Forelimb muscle (tissue), 1 donor: ENCODE measurements at places on chromosomes 1 and 21.
A peak's percentile ranks its signal among the peaks of the same experiment; 100 is the strongest.

DNA sequence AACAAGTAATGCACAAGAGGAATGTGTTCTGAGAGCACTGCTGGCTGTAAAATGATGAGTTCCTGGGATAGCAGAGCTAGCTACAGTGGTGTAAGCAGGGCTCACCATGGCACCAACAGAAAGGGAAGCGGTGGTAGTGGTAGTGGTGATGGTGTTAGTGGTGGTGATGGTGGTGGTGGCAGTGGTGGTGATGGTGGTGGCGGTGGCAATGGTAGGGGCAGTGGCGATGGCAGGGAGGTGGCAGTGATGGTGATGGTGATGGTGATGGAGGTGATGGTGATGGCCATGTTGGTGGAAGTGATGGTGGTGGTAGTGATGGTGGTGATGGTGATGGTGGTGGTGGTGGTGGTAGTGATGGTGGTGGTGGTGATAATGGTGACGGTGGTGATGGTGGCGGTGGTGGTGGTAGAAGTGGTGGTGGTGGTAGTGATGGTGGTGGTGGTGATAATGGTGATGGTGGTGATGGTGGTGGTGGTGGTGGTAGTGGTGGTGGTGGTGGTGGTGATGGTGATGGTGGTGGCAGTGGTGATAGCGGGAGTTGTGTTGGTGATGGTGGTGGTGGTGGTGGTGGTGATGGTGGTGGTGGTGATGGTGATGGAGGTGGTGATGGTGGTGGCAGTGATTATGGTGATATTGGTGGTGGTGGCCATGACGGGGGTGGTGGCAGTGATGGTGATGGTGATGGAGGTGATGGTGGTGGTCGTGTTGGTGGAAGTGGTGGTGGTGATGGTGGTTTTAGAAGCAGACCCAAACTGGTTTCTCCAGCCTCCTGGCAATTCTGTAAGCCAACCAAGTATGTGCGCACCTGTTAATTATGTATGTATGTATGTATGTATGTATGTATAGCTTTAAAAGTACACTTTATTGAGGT, 254.1 kb downstream of the TRABD2B start:
- no peak for DNase-seq

DNA sequence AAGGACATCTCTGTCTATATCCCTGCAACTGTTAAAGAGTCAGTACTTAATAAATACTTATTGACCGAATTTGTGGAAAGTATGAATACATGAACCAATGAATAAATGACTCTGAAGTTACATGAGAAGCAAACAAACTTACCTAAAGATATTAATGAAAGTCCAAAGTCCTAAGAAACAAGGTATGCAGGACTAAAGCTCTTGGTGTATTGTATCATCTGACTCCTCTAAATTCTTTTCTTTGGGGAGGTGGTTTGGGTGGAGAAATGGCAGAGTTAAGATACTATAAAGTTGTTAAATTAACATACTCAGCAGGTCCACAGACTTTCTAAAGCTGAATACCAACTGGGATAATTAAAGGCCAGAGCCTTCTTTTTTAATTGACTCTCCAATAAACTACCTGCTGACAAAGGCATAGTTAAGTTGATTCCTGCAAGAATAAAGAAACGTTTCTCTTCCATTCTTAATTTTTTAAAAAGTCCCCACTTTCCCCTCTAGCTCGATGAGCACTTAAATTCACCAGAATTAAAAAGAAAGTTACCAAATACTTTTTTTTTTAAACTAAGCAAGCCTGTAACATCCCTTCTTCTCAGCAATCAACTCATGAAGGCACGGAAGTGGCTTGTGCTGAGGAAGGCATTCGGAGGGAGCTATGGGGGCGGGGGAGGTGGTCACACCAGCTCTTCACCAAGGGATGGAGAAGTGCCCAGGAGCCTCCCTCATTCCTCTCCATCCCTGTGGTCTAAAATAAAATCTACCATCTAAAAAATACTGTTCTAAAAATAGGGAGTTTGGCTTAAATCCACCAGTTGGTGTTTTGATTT, 61.1 kb downstream of the GADD45A start:
- DNase-seq = no peak

DNA sequence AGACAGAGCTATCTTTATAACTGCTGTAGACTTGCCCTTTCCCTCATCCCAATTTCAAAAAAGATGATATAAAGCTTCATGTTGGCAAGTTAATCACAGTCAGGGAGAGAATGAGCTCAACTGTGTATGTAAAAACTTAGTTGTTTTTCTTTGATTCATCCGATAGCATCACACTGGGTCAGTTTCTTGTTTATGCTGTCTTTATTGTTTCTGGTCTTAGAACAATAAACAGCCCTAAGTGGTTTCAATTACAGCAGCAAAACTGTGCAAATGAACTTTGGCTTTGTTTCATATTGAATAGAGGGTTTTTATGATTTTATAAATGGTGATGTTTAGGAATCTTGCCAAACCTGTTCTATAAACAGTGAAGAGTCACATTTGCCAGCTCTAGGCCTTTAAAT, 423.8 kb upstream of the CXADR start:
- DNase-seq = no peak

GRCh38 chr21:34802180-34802899, 133.5 kb downstream of the CLIC6 start:
- DNase-seq = no peak

DNA sequence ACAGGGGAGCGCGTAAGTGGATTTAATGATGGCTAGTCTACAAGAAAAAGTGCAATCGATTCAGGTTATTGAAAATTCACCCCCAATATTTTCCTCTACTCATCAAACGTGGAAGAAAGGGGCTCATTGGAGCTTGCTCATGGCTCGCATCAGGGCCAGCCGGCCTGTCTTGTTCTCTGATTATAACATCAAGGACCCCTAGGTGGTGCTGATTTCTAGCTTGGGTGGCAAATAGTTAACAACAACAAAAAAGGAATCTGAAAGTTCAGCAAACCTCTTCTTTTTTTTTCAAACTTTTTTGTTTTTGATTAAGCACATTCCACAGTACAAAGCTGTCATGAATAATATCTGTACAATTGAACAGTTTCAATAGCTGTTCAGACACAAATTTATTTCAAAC, 35.8 kb upstream of the SOD1 start:
- DNase-seq = no peak

GRCh38 chr1:53345996-53346813, 18.3 kb upstream of the LRP8 start:
- no peak for DNase-seq

DNA sequence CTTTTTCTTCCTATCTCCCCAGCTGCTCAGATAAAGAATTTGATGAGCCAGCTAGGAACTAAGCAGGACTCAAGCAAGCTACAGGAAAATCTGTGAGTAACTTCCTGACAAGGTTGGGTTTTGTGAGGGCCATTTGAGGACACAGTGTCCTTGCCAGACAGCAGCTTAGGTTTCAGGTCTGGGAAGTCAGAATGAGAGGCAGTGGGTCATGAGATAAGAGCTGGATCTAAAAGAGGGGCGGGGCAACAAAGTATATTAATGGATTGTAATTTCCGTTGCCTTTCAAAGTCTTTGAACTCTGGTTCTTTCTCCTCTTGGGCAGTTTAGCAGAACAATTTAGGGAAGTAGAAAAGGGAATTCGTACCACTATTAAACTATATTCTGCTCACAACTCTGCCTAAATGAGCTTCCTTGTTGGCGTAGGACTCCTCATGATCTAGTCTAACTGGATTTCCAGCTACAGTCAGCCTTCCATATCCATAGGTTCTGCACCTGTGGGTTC, 16.6 kb downstream of the STX12 start:
- DNase-seq = no peak

DNA sequence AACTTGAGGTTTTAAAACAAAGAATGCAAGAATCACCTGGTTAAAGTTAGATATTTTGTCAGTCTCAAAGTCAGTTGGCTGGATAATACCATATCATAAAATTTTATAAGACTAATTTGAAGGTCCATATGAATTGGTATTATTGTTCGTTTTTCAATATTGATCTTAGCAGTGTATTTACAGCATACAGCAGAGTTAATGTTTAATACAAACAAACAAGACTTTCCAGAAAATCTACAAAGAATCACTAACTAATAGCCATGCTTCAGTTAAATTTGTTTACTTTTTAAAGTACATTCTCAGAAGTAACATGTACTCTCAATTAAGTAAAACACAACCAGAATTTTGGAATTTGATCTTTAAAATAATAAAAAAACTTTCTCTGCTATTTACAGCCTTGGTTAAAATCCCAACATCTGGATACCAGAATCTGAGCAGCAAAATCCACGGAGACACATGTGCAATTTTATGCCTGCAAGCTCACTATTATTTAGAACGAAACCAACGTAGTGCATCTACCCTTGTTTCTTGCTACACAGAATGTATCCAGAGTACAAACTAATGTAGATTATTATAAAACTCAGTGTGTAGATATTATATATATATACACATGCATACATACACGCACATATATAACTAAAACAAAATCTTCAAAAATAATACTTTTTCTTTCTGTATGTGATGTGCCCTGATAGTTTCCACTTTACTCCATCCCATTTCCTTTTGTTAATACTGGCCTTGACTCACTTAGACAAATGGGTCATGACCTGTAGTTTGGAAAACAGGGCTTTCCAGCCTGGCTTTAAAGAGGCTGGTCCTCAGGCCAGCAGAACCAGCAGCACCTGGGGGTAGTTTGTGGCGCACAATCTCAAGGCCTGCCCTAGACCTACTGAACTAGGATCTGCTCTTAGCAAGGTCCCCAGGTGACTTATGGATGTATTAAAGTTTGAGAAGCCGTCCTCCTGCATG, 63.6 kb upstream of the ERG start:
- peak; percentile 24 for DNase-seq

DNA sequence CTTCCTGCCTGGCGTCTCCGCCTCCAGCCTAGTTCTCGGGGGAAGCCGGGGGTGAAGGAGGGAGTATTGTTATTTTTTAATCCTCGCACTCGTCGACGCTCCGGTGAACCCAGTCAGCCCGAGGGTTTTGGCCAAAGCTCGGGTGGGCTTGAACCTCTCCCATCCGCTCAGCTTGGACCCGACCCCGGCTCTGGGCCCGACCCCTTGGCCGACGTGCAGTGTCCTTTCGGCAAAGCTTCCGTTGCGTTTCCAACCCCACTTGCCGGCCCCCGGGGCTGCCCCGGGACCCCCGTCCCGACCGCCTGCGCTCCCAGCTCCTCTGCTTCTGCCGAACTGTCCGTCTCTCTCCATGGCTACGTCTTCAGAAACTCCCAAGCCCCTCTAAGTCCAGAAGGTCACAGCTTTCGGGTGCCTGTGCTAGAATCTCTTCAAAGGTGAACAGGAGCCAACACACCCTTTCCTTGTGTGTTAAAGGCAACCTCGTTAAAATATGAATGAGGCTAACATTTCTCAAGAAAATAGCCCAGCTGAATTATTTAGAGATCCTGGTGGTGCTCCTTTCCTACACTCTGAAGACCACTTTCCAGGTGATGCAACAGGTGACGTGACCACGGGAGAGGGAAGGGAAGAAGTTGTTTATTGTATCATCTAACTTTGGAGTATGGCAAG, 647 bp downstream of the DESI2 start:
- no peak for DNase-seq
